Left lung (tissue), 14 donors: ENCODE measurements at places on chromosomes 12 and 14.

DNA sequence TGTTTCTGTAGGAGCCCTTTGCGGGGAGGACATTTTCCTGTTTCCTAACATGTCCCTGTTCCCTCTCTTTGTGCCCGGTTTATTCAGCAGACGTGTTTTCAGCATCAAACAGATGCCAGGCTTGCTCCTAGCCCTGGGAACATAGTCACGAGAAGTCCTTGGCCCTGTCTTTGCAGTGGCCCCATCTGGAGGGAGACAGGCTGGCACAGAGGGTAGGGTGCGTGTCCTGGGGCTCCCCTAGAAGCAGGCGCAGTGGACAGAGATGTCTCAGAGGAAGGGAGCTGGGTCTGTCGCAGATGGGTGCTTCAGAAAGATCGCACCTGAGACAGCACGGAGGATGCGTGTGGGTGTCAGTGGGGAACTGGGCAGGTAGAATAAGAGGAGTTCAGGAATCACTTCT, 75.0 kb upstream of the DYNC1H1 start:
- DNase-seq = no peak

DNA sequence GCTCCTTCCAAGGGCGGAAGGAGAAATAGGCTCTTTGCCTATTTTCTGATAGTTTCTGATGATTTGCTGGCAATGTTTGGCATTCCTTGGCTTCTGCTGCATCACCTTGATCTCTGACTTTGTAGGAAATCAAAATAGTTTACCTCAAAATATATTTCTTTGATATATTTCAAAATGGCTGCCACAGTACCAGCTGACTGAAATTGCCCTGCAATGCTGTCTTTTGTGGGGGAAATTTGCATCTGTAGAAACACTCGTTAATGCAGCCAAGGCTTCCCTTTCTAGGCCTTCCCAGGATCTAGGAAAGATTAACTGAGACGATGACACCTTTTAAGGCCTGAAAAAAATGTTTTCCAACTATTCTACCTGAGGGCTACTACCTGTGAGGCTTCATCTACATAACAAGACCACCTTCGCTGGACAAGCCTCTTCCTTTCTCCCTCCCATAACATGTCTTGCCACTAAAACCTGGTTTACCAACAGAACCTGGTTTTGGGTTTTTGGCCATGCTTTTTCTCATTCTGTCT, 212.8 kb upstream of the SSTR1 start:
- DNase-seq = no peak

GRCh38 chr14:106766145-106766544, 1239.8 kb downstream of the TMEM121 start:
- no peak for DNase-seq

GRCh38 chr12:62335796-62336195, 75.6 kb downstream of the USP15 start:
- no peak for DNase-seq

- peak; percentile 82 for DNase-seq
Measured at GRCh38 chr12:122835750-122836026, 431 bp downstream of the HIP1R start.

GRCh38 chr14:68345738-68346137, 447.1 kb downstream of the ZFP36L1 start:
- DNase-seq = no peak

DNA sequence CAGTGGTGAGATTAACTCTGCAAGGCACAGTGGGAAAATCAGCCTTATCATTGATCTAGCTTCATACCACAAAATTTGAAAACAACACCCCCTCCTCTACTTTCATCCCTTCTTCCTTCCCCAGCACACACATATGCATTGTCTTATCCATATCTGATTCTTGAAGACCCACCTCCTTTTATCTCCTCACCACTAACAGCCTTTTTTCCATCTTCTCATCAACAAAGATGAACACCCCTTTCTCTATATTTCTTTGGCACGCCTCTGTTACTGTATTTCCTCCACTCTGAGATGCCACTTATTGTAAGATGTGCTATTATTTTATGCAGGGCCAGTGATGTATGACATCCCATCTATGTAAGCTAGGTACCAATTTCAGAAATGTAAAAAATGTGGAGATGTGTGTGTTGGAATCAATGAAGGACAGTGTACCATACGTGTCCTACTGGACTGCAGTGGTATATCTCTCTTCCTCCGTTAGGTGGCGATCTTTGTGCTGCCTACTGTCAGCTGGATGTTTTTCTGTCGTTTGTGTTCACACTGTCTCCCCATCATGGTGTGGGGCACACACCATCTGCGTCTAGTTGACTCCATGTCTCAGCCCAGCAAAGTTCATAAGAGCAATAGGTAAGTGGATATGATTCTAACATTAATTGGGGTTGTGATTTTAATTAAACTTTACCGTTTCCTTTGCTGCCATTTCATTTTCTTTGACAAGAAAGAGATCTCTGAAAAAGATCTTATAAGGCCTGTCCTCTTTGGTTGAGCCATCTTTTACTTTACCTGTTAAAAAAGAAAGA, 24.0 kb downstream of the CCDC38 start:
- DNase-seq = peak; percentile 12
